Cerebellum (tissue), 4 donors: ENCODE measurements at places on chromosomes 1 and 21. TPM values are rescaled to one million over a fixed set of nuclear protein-coding genes. Genes with fewer than 3 reads are reported as not detected.

Gene ZFP69
- total RNA-seq, result 10.5 TPM

Gene ANGPTL3
- total RNA-seq, result not detected

Gene FCRL5
- not detected for total RNA-seq

Gene OR10T2
- total RNA-seq, result not detected

Gene TRIM67
- total RNA-seq, result 29.4 TPM

Gene NBPF10
- 2.9 TPM for total RNA-seq

Gene OPN3
- 10.2 TPM for total RNA-seq

Gene C1orf167
- total RNA-seq, result not detected

Gene ENAH
- total RNA-seq, result 78.0 TPM

Gene CHI3L2
- total RNA-seq, result not detected

Gene CRP
- not detected for total RNA-seq

Gene S100A5
- total RNA-seq, result not detected

Gene OLIG2
- 14.4 TPM for total RNA-seq

Gene KMO
- total RNA-seq, result not detected

Gene LCE1B
- total RNA-seq, result not detected

Gene RHEX
- not detected for total RNA-seq

Gene HENMT1
- 17.2 TPM for total RNA-seq

Gene OR6N1
- not detected for total RNA-seq

Gene SEMA6C
- 21.4 TPM for total RNA-seq

Gene GPA33
- 0.36 TPM for total RNA-seq

Gene IL6R
- total RNA-seq, result 4.7 TPM

Gene LRIF1
- total RNA-seq, result 12.8 TPM

Gene CLDN8
- total RNA-seq, result not detected

Gene CNR2
- not detected for total RNA-seq

Gene PODN
- total RNA-seq, result 8.9 TPM

Gene MROH9
- total RNA-seq, result not detected

Gene HRNR
- not detected for total RNA-seq

Gene PCSK9
- 44.8 TPM for total RNA-seq

Gene SLC9A1
- total RNA-seq, result 3.9 TPM

Gene CLCA4
- total RNA-seq, result not detected

Gene OR2T12
- not detected for total RNA-seq

Gene VSIG8
- 0.18 TPM for total RNA-seq

Gene COL8A2
- 1.2 TPM for total RNA-seq

Gene ERG
- total RNA-seq, result 2.3 TPM

Gene LCE2A
- not detected for total RNA-seq

Gene LCE3E
- total RNA-seq, result not detected

Gene NUP133
- 42.4 TPM for total RNA-seq

Gene MIXL1
- total RNA-seq, result 0.18 TPM

Gene CELA3B
- not detected for total RNA-seq

Gene FAM72B
- total RNA-seq, result 1.7 TPM

Gene LCE1E
- not detected for total RNA-seq

Gene LCE1C
- not detected for total RNA-seq

Gene RPTN
- not detected for total RNA-seq

Gene TINAGL1
- 4.5 TPM for total RNA-seq
